ENCODE measurements at places on chromosomes 2 and 18.

DNA sequence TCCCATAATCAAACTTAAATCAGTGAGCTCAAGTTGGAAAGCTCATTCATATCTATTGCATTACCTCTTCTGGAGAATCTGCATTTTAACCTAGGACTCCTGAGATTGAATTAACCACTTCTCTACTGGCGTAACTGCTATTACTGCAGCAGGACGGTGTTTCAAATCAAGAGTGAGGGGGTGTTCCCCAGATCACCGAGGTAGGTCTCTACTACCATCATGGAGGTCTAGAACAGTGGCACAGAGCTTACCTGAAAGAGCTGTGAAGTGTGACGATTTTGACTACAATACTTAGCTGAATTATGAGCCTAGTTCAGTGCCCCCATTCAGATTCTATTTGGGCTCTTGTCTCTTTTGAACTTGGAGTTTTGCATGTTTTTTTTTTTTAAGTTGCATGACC is 119.5 kb downstream of the POLE4 start:
- no peak for DNase-seq

GRCh38 chr2:106972782-106973181 is 86.8 kb upstream of the ST6GAL2 start:
- no peak for DNase-seq

- DNase-seq, result no peak
Observed at GRCh38 chr2:17319090-17319489, 199.2 kb downstream of the RAD51AP2 start.

GRCh38 chr18:56890632-56891031 is 239.5 kb downstream of the WDR7 start:
- DNase-seq, result no peak
